ENCODE measurements at places on chromosomes 6 and 20.

- DNase-seq: no peak
These were observed 45.2 kb downstream of the PSMG4 start for GRCh38 chr6:3303795-3304411.

GRCh38 chr20:31573555-31574321 lies 31.4 kb upstream of the ID1 start:
- no peak for DNase-seq

GRCh38 chr6:156029286-156029985 lies 573.8 kb upstream of the NOX3 start:
- DNase-seq: no peak

DNA sequence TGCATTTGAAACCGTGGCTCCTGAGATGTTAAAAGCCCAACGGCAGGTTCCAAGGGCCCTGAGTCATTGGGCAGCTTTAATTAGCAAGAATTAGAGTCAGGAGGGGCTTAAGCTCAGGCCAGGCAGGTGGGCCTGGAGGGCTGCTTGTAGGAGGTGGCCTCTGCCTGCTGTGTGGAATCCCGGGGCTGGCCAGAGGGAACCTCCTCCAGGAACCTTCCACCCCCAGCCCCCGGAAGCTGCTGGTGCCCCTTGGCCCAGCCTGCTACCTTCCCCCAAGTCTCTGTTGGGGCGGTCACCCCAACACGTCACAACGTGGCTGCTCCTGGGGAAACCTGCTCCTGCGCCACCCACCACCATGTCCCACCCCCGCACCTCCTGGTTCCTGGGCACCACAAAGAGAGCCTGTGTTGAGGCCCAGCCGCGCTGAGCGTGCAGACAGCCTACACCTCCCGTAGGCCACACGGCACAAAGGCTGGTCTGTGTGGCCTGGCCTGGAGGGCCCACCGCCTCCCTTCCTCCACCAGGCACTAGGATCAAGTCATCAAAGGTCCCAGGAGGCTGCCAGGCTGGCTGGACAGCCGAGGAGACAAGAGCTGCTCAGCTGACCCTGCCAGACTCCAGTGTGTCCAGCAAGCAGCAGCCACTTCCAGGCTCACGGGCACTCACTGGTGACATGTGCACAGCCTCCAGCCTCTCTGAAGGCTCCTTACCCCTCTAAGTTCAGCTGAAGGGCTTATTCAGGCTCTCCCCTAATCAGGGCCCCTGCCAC lies 86.3 kb downstream of the SNX5 start:
- DNase-seq: no peak

GRCh38 chr6:99345164-99345563 lies 4.3 kb downstream of the FAXC start:
- no peak for DNase-seq

- DNase-seq: no peak
These were observed 2.7 kb downstream of the MOCS1 start for GRCh38 chr6:39931607-39932006.

DNA sequence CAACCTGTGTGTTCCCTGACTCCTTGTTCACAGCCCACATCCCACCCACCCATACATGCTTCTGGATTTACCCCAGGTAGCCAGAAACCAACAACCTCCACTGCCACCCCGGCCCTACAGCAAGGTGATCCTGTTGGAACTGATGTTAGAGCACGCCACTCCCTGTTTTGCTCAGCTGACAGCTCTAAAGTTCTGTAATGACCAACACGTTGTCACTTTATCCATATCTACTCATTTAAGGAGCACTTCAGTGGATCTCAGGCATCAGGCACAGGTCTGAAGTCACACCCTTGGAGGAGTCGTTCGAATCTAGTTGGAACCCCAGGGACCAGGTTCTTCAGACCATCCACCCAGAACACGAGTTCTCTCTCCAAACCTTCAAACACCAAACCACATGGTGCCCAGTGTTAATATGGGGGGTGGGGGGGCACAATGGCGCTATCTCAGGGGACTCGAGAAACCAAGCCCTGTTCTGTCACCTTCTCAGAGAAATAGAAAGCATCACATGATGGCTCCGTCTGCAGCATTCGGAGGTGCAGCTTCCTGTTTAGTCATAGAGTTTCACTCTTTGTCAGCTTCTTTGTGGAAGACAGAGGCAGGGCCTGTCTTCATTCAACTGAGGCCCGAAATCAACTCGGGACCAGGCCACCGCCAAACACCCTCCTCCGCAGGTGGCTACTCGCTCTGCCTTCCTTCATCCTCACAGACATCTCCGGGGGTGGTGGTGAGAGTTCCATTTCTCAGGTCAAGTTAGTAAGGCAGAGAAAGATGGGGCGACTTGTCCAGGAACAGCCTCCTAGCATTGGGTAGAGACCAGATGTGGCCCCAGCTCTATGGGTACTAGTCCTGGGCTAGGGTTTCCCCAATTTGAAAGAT lies 142.2 kb downstream of the NFATC2 start:
- DNase-seq: peak; percentile 92

DNA sequence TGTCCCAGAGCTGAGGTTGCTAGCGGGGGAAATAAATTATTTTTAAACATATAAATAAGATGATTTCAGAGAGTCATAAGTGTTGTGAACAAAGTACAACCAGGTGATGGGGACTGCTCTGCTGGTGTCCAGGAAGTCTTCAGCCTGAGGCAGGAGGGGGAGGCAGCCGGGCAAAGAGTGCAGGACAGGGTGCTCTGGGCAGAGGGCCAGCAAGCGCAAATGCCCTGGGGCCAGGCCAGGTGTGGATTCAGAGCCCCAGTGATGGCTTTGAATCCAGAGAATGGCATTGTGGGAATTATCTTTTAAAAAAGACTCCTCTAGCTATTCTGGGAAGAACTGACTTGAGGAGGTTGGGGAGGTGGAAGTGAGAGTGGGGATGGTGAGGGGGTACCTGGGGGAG lies 1.6 kb downstream of the CLPSL1 start:
- no peak for DNase-seq

DNA sequence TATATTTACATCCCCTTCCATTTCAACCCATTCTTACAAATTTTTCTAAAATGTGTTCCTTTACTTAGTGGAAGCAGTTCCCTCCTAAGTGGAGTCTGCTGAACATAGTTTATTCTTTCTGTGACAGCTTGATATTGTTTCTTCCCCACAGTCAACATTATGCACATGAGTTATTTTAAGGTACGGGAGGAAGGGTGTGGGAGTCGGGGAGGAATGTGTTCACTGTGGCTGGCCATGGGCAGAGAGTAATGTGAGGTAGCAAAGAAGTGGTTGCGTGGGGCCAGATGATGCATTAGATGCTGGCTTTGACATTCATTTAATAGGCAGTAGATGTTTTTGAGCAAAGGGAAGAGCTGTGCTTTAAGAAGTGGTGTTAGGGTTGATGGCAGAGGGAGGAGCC lies 98.5 kb downstream of the ARMC2 start:
- no peak for DNase-seq

DNA sequence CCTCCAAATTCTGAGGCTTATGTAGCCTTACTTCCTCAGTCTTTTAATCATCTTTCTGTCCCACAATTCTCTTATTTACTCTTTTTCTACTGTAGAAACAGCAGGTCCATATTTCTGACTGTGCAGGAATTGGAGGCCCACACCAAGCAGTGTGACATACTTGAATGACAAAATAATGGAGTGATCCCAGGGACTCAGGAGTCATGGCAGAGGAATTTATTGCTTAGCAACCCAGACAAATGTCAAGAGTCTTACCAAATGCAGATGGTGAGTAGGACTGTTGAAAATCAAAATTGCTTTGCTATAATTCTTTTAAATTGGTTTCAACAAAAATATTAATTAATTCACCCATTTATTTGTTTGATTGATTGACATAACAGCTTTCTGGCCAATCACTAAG lies 59.9 kb downstream of the HTR1B start:
- no peak for DNase-seq

DNA sequence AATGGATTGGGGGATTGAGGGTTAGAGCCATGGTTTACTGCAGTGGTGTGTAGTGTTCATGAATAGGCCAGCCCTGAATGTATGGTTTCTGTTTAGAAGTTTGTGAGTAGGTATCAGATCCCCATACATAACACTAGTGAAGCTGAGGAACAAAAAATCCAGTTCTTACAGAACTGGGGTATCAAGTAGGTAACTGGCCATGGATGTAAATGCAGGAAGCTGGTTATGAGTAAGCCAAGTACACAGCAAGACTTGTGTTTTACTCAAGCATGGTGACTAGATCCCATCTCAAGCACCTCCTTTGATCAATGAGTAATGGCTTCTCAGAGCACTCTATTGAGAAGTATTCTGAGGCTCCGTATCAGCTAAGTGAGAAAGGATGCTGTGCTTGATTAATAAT lies 613.7 kb upstream of the FLRT3 start:
- no peak for DNase-seq

GRCh38 chr6:4817551-4817950 lies 41.3 kb downstream of the CDYL start:
- DNase-seq: no peak

DNA sequence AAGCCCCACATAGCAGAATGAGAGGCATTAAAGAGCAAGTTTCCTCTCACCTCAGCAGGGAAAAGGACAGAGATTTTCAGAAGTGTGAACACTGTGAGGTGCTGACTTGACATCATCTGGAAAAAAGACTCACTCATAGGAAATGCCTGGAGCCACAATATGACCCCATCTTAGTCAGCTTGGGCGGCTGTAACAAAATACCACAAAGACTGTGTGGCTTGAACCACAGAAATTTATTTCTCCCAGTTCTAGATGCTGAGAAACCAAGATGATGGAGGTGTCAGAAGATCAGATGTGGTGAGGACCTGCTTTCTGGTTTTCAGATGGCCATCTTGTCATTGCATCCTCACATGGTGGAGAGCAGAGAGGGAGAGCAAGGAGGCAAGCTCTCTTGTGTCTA lies 253.1 kb downstream of the ADGB start:
- DNase-seq: no peak

DNA sequence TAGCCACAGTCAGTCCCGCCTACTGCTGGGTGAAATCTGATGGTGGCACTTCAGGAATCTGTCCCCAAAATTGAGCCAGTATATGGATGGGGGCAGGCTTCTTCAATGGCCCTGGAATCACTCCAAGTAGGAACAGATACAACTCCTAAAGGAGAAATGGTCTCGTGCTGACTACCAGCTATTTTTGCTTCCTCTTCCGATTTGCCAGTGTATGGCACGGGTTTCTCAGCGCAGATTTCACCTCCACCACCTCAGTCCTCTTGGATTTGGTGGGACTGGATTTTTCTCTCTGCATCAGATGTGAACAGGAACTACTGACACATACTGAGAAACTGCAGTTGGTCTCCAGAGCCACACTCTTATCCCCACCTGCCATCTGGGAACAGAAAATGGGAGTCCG lies 27.2 kb downstream of the PNPLA1 start:
- no peak for DNase-seq

DNA sequence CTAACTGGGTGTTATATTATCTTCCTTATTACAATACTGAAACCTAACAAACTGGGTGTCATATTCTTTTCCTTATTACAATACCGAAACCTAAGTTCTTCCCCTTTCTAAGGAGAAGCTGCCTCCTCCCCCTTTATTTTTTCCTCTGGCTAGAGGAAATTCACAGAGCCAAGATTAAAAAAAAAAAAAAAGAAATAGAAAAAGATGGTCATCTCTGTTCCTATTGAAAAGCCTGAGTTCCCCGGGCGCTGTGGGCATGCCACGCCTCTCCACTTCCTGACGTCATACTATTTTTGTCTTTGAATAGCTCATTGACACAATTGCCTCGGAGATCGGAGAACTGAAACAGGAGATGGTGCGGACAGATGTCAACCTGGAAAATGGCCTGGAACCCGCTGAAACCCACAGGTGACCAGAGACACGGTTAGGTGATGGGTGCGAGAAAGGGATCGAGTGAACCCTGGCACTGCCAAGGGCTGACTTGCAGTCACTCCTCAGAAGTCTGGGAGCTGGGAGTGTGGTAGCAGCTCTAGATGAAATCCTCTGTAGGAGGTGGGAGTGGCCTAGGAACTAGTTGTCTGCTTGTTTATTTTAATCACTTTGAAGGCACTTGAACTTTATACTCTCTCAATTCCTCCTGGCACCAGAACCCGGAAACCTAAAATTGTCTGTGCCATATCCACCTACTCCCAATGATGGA lies 82.2 kb upstream of the NAA20 start:
- DNase-seq: no peak

DNA sequence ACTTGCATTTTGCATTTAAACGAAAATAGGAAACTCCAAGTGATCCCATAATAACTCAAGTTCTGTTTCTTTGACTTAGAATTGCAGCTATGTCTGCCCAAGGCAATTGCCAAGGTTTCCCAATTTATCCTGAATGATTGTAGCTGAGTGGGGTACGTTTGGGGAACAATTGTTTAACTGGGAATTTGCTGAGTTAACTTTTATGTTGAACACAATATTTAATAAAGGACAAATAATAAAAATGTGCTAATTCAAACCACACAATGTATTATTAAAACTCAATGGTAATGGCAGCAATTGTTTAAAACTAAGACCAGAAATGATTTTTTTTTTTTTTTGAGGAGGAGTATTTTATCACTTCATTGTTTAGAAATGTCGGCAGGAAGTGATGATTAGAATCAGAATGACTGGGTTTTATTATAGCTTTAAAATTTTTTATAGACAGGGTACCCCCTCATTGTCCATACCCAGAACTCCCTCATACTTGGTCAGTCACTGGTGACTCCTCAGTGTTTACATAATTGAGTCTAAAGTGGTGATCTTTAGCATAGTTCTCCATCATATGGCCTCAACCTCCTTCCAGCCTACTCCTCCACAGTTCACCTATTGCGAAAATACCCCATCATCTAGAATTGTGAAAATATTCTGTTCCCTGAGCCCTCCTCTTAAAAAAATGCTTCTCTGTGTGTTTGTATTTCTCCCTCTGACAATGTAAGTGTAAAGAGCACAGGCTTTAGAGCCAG lies 389.2 kb upstream of the CITED2 start:
- no peak for DNase-seq

DNA sequence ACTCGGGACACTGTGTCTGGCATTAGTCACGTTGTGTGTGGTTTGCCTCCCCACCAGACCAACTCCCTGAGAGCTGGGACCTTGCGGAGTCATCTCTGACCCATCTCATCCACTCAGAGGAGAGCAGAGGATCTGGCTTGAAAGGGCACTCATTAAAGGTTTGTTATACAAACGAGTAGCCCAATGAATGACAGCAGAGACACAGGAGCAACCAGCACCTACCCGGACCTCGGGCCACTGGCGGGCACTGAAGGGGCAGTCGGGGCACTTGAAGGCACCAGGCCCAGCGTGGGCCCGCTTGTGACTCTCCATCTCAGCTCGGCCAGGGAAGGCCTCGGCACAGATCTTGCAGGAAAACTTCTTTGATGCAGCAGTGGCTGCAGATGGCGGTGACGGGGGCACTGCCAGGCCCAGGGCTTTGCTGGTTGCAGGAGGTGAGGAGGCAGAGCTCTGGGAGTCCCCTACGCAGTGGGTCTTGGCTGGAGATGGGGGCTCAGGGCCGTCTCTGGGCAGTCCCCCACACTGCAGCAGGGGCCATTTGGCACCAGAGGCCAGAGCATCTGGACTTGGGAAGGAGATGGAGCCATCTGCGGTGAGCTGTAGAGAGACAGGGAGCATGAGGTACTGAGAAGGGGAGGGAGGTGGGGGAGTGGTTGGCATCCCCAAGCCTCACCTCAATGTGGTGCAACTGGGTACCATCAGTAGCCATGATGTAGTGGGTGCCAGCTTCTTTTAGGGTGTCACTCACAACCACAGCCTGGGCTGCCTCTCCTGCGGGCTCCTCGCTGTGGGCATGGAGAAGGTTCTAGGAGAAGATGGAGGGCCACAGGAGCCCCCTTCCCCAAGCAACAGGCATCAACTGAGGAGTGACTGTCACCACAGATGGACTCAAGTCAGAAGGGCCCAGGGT lies 17.7 kb downstream of the PCIF1 start:
- DNase-seq: no peak
